ENCODE measurements at places on chromosomes 12 and 14.

DNA sequence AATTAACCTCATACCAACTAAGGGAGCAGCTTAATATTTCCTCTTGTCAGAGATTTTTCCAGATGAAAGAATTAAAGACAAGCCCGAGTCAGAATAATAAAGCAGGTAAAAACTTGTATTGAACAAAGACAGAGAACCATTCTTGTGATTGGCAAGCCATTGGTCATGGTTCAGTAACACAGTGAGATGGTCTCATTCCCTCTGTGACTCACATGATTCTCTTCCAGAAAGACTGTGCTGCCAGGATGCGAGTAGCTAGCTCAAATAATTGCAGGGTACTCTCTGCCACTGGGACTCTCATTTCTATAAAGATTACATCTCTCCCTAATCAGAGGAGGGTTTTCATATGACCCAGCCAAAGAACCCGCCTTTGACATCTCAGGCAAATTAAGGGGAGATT, 179.4 kb downstream of the PHLDA1 start:
- no peak for DNase-seq

DNA sequence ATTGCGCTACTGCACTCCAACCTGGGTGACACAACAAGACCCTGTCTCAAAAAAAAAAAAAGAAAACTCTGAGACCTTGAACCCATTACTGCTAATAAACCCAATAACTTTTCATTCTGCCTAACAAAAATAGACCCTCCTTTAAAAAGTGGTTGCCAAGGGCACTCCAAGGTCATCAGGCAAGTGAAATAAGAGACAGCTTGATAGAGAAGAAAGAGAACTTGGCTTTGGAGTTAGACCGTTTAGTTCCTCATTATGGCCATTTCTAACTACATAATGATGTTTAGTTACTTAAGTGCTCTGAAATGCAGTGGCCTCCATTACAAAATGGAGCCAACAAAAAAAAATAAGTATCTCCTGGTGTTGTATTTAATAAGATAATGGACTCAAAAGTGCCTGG, 55.9 kb downstream of the PHLDA1 start:
- DNase-seq: no peak

DNA sequence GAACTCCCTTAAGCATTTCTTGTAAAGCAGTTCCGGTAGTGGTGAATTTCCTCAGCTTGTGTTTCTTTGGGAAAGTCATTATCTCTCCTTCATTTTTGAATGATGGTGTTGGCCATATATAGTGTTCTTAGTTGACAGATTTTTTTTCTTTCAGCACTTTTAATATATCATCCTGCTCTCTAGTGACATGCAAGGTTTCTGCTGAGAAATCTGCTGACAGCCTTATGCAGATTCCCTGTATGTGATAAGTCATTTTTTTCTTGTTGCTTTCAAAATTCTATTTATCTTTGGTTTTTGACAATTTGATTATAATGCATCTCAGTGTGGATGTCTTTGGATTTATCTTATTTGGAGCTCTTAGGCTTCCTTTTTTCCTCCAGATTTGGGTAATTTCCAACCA, 135.7 kb downstream of the PTPRO start:
- DNase-seq: no peak

- DNase-seq: no peak
Observed at GRCh38 chr12:109202770-109203169, 86.4 kb downstream of the ACACB start.

DNA sequence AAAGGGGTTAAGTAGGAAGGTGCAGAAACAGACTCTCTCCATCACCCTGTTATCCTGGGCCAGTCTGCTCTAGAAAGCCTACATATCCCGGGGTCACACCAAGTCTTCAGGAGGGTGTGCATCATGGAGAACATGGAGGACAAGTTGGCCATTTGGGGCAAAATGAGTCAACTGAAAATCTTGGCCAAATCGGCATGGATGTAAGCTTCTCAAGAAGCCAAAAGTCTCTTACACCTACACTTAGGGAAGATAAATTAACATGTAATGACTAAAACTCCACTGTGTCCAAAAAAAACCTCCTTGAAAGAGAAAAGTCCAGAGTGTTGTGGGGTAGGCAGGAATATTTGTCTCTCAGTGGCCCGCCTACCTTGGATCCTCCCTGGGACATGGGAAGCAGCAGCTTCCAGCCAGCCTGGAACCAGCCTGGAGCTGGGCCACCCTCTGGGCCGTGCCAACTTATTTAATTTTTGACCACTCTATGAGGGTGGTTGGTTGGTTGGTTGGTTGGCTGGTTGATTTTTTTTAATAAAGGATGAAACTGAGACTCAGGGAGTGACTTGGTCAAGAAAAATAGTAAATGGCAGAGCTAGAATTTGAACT, 17.9 kb upstream of the TC2N start:
- no peak for DNase-seq

- no peak for DNase-seq
Observed at GRCh38 chr12:77648716-77649115, 182.0 kb upstream of the NAV3 start.
